T-cell (primary cell): ENCODE measurements at places on chromosomes 5 and 9.
A peak's percentile ranks its signal among the peaks of the same experiment; 100 is the strongest.

DNA sequence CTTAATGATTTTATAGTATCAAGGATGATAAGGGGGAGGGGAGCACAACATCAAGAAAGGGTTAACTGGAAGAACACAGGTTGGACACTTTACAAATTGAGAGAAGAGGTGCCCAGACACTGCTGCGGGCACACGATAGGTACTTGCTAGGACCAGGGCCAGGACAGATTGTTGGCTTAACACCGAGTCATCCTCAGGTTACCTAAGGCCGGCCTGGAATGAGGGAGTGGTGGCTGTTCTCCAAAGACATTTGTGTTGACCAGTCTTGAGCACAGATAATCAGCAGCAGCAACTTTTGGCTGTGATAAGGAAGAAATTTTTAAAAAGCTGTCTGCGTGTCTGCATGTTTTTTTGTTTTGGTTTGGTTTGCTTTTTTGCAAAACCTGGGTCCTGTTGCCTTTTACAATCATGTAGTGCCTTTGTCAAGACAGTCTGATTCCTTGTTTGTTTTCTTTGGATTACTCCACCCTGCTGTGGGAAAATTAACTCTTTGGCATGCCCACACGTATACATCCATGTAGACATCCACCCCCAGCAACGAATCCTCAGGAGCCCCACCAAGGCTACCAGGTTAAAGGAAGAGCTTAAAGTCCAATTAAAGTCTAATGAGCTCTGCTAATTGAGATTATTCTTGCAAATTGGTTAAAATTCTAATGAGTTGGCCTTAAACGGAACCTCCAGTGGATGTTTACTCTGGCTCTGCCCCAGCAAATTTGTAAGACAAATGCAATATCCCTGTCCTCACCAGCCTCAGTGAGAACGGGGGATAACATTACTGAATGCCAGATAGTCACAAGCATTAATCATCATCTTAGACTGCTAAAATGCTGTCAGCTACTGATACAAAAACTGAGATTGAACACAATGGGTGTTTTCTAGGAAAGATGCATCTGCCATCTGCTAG lies 382.3 kb downstream of the ACTL7B start:
- DNase-seq: no peak

DNA sequence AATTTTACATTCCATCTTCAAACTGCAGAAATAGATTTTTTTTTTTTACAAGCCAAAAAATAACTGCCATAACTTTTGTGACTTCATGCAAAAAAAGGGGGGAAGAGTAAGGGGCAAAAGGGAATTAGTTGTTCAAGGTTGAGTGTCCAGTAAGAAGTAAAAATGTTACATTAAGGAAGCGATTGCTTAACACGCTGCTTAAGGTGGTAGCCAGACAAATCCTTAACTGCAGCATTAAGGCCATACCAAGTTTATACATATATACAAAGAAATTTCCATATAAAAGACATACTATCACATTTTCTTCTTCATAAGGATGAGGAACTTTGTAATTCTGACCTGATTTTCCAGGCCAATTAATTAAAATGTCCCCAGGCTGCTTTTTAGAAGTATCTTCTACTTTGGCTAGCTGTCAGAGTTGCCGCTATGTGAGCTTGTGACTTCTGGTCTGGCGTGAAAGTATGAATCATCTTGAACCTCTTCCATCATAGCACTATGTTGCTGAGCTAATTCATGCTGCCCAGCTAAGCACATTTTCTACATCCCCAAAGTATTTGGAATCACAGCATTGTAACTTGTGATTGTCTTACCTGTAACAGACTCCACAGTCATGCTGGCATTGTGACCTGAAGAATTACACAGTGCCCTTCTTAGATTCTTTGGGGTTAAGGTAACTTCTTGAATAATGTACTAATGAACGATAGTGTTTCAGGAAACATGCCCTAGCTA lies 40.0 kb downstream of the G3BP1 start:
- no peak for DNase-seq

GRCh38 chr9:21056931-21057330 lies 20.8 kb downstream of the IFNB1 start:
- DNase-seq: no peak

- peak; percentile 50 for DNase-seq
Observed at GRCh38 chr5:177005619-177006264, 837 bp downstream of the UIMC1 start.

GRCh38 chr5:78602400-78602799 lies 46.2 kb downstream of the LHFPL2 start:
- DNase-seq: no peak

GRCh38 chr5:137619191-137619870 lies 116.6 kb downstream of the KLHL3 start:
- no peak for DNase-seq

DNA sequence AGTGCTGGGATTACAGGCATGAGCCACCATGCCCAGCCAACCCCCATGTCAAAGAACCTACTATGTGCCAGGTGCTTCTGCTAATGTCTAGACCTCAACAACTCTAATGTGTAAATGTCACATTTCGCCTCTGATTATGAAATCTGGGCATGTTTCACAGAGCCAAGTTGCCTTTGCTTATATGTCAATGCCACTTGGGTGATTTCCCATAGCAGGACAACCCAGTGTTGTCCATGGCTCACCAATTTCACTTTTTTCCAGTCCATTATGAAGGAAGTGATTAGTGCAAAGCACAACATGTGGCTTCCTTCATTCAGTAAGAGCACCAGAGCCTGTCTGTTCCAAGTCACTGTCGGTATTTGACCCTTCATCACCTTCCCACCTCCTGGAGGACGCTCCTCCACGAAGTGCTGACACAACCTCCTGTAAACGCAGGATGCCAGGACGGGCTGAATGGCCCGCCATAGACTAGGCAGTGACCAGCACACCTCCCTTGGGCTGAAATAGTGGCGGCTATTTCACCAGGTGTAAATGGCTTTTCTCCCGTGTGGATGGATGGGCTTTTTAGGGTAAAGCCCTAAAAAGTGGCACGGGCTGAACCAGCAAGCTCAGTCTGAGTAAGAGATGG lies 962 bp upstream of the PKN3 start:
- no peak for DNase-seq

- DNase-seq: no peak
Observed at GRCh38 chr9:91896513-91897121, 53.4 kb downstream of the ROR2 start.

DNA sequence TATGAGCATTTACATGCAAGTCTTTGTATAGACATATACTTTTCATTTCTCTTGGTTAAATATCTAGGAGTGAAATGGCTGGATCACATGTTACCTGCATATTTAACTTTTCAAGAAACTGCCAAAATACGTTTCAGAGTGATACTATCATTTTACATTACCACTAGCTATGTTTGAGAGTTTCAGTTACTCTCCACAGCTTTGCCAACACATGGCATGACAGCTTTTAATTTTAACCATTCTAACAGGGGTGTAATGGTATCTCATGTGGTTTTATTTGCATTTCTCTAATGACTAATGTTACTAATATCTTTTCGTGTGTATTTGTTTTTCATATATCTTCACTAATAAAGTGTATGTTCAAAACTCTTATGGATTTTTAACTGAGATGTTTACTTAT lies 99.8 kb downstream of the DTWD2 start:
- no peak for DNase-seq

GRCh38 chr9:127097683-127098082 lies 24.8 kb downstream of the ANGPTL2 start:
- DNase-seq: no peak

- no peak for DNase-seq
Observed at GRCh38 chr5:133977161-133977787, 8.8 kb upstream of the C5orf15 start.

GRCh38 chr5:10607666-10608073 lies 43.8 kb downstream of the ANKRD33B start:
- DNase-seq: no peak

GRCh38 chr9:93597871-93598646 lies 21.7 kb downstream of the PHF2 start:
- DNase-seq: no peak

DNA sequence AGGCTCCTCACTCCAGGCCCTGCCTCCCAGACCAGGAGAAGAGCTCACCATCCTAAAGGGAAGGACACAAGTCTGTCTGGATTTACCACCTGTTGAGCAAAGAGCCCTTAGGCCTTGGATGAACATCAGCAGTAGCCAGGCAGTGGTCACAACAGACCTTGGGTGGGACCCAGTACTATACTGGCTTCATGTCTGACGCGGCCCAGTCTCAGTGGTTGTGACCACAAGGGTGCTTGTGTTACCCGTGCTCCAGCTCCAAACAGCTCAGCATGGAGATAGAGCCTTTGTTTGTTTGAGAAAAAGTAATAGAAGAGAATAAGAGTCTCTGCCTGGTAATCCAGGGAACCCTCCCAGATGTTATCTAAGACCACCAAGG lies 617.4 kb downstream of the BRINP1 start:
- DNase-seq: no peak

GRCh38 chr9:88835038-88835466 lies 156.2 kb upstream of the S1PR3 start:
- no peak for DNase-seq

GRCh38 chr9:90502134-90502533 lies 140.5 kb downstream of the DIRAS2 start:
- DNase-seq: no peak

- no peak for DNase-seq
Observed at GRCh38 chr9:122822056-122822455, 6.3 kb downstream of the PDCL start.

DNA sequence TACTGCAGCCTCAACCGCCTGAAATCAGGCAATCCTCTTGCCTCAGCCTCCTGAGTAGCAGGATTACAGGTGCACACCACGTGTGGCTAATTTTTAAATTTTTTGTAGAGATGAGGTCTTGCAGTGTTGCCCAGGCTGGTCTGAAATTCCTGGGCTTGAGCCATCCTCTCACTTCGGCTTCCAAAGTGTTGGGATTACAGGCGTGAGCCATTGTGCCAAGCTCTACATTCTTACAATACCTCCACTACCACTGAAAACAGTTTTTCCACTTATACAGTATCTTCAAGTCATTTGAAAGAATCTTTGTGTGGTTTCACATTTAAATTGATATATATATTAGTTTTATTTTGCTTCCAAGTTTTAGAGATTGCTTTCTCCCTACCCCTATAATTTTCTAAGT lies 42.6 kb downstream of the LARP1 start:
- DNase-seq: no peak

DNA sequence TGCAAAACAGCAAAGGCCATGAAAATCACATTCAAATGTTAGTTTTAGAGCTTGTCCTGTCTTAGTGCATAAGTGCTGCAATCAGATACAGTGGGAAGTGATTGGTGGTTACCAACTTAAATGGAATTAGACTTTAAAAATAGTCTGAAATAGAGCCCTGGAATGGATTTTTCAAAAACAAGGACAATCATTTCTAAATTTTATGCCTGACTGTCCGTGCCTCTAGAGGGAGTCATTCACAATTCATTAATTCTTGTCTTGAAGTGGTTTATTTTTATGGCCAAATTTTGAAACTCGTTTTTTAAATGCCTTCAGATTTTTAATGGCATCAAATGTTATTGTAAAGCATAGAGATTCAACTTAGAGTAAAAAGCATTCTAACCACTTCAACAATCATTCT lies 561.8 kb upstream of the DAB2 start:
- no peak for DNase-seq

DNA sequence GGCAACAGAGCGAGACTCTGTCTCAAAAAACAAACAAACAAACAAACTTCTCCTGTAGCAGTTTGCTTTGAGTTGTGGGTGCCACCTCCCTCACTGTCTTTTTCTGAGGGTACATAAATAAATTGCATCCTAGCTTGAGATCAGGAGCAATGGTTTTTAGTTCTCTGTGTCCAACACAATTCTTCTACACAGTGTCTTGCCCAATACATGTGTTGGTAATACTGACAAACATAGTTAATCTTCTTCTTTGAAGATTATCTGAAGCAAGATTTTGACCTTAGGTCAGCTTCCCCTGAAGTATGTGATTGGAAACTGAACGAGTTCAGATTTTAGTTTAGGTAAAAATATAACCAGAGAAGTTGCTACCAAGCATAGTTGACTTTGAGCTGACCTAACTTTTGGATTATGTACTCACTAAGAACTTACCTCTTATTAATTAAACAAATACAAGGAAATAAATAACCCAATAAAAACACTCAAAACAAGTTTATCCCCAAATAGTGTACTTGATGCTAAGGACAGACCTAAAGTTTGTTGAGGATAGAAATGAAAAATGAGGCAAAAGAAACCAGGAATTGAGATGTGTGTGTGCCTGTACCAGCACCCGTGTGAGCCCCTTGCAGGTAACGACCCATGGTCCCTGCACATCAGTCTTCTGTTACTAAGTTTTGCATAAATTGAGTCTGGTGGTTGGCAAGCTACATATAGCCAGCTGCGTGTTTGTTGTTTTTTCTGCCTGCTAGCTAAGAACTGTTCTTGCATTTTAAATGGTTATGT lies 16.2 kb downstream of the TJP2 start:
- no peak for DNase-seq

DNA sequence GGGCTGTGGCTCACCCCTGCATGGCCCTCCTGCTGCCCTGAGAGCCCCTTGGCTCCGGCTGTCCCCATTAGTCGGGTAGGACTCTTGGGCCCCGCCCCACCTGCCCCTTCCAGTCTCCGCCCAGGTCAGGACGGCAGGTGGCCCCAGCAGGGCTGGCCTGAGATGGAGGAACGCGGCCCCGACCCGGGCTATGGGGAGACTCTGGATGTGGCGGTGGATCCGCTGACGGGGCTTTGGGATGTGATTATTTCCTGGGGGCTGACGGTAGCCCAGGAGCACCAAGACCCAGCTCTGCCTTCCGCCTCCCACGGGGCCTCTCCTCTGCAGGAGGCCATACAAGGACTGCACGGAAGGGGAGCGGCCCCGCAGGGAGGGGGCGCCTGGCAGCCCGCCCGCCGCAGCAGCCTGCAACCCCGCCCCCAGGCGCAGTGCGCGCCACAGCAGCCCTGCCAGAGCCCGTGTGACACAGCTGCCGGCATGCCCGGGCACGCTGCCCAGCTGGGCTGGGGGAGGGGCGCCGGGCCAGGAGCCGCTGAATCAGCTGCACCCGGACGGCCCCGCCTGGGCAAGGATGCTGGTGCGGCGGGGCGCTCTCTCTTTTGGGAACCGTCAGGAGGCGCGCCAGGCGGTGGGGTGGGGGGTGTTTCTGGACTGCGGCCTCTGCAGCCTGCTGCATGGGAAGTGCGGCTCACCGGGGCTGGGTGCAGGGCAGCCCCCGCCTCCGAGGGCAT lies 9.2 kb downstream of the TMEM250 start:
- peak; percentile 89 for DNase-seq

DNA sequence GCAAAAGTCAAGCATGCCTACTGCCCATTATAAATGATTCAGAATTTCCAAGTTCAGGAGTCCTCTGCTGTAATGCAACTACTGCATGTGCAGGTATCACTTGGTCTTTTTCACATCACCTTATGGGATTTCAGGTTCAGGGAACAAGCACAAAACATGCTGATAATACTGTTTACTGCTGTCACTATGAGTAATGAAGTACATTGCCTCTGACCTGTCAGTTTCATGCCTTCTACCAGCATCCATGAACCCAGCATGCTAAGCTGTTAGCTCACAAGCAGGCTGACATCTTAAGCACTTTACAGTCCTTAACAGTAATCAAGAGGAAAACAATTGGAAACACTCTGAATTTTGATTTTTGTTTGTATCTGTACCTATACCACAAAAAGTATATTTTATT lies 743.8 kb downstream of the CDH12 start:
- DNase-seq: no peak

GRCh38 chr5:76175821-76176403 lies 92.7 kb downstream of the SV2C start:
- DNase-seq: no peak

GRCh38 chr9:38018241-38018957 lies 50.6 kb downstream of the SHB start:
- no peak for DNase-seq

GRCh38 chr5:75909223-75909622 lies 174.0 kb upstream of the SV2C start:
- no peak for DNase-seq
